ENCODE measurements at places on chromosomes 12 and 14. TPM values are rescaled to one million over a fixed set of nuclear protein-coding genes. Genes with fewer than 3 reads are reported as not detected.

Gene ANKRD33
- not detected for total RNA-seq

Gene C12orf54
- total RNA-seq: not detected

Gene SLC16A7
- total RNA-seq: 27.4 TPM

Gene SRGAP1
- 2.7 TPM for total RNA-seq

Gene IL31
- not detected for total RNA-seq

Gene SERPINA3
- 1,141 TPM for total RNA-seq

Gene NPAS3
- total RNA-seq: 1.5 TPM

Gene AICDA
- not detected for total RNA-seq

Gene MSI1
- total RNA-seq: not detected

Gene NR1H4
- total RNA-seq: not detected

Gene CCDC177
- total RNA-seq: not detected

Gene EML5
- total RNA-seq: 0.24 TPM

Gene BDKRB2
- 0.56 TPM for total RNA-seq

Gene KRT6C
- total RNA-seq: not detected

Gene LRRK2
- total RNA-seq: 4.7 TPM

Gene RNASE4
- total RNA-seq: 11.1 TPM

Gene FAM186B
- total RNA-seq: 0.44 TPM

Gene SPRYD3
- 21.7 TPM for total RNA-seq

Gene KRT85
- not detected for total RNA-seq

Gene ASPG
- total RNA-seq: 0.15 TPM

Gene SART3
- 22.3 TPM for total RNA-seq

Gene MRPL42
- total RNA-seq: 23.4 TPM

Data from psoas muscle (tissue), 8 donors.